ENCODE measurements at places on chromosomes 2 and 18. TPM values are rescaled to one million over a fixed set of nuclear protein-coding genes. Genes with fewer than 3 reads are reported as not detected.
A peak's percentile ranks its signal among the peaks of the same experiment; 100 is the strongest.

ADD2 gene
- 63.8 TPM for total RNA-seq

GRCh38 chr2:236823041-236823629 lies 253.5 kb downstream of the ACKR3 start:
- DNase-seq: peak; percentile 54
- H3K36me3 ChIP-seq: no peaks in the 10 kb centered on the region
- no peak overlapping the region for H3K4me3 ChIP-seq
- H3K27me3 ChIP-seq: no peaks in the 10 kb centered on the region
- H3K27ac ChIP-seq: peak overlapping the region; percentile 61

- no peak overlapping the region for H3K4me3 ChIP-seq
- no peaks in the 10 kb centered on the region for H3K4me1 ChIP-seq
- H3K27ac ChIP-seq: no peak overlapping the region
- H3K36me3 ChIP-seq: peaks cover 91% of the 10 kb centered on the region
- H3K27me3 ChIP-seq: no peaks in the 10 kb centered on the region
- DNase-seq: no peak
These were observed 59.8 kb upstream of the PTH2R start for GRCh38 chr2:208346756-208347155.

GRCh38 chr18:8952769-8953760 lies 149.4 kb upstream of the NDUFV2 start:
- H3K27me3 ChIP-seq: no peaks in the 10 kb centered on the region
- no peak overlapping the region for H3K4me3 ChIP-seq
- no peak for DNase-seq
- no peaks in the 10 kb centered on the region for H3K36me3 ChIP-seq
- no peak overlapping the region for H3K27ac ChIP-seq
- H3K4me1 ChIP-seq: peaks cover 4% of the 10 kb centered on the region

- no peaks in the 10 kb centered on the region for H3K27me3 ChIP-seq
- H3K36me3 ChIP-seq: no peaks in the 10 kb centered on the region
- no peaks in the 10 kb centered on the region for H3K4me1 ChIP-seq
- H3K27ac ChIP-seq: no peak overlapping the region
These were observed 60.4 kb downstream of the FIGN start for GRCh38 chr2:163675388-163675787.

- no peak overlapping the region for H3K4me3 ChIP-seq
- H3K4me1 ChIP-seq: no peaks in the 10 kb centered on the region
- no peaks in the 10 kb centered on the region for H3K27me3 ChIP-seq
- no peak for DNase-seq
- H3K36me3 ChIP-seq: no peaks in the 10 kb centered on the region
These were observed 63.0 kb upstream of the COX7A2L start for GRCh38 chr2:42424033-42424432.

- no peak overlapping the region for H3K4me3 ChIP-seq
- H3K27ac ChIP-seq: no peak overlapping the region
- peaks cover 14% of the 10 kb centered on the region for H3K4me1 ChIP-seq
- H3K36me3 ChIP-seq: no peaks in the 10 kb centered on the region
- no peak for DNase-seq
- H3K27me3 ChIP-seq: no peaks in the 10 kb centered on the region
These were observed 76.4 kb downstream of the METTL4 start for GRCh38 chr18:2494921-2495320.

- no peaks in the 10 kb centered on the region for H3K4me1 ChIP-seq
- no peak for DNase-seq
- no peak overlapping the region for H3K27ac ChIP-seq
- no peaks in the 10 kb centered on the region for H3K36me3 ChIP-seq
- H3K27me3 ChIP-seq: peaks cover 2% of the 10 kb centered on the region
- H3K4me3 ChIP-seq: no peak overlapping the region
These were observed 7.8 kb downstream of the COLEC11 start for GRCh38 chr2:3602553-3603339.

- H3K4me1 ChIP-seq: peaks cover 9% of the 10 kb centered on the region
- H3K36me3 ChIP-seq: no peaks in the 10 kb centered on the region
- peaks cover 13% of the 10 kb centered on the region for H3K27me3 ChIP-seq
- H3K27ac ChIP-seq: no peak overlapping the region
- DNase-seq: no peak
- H3K4me3 ChIP-seq: no peak overlapping the region
These were observed 4.8 kb upstream of the ANKRD44 start for GRCh38 chr2:197315371-197315770.

- H3K36me3 ChIP-seq: peaks cover 58% of the 10 kb centered on the region
- H3K4me1 ChIP-seq: peaks cover 7% of the 10 kb centered on the region
- H3K27ac ChIP-seq: no peak overlapping the region
- DNase-seq: no peak
- H3K4me3 ChIP-seq: no peak overlapping the region
- H3K27me3 ChIP-seq: no peaks in the 10 kb centered on the region
These were observed 40.5 kb downstream of the PREPL start for GRCh38 chr2:44320832-44321231.

Measured in endodermal cell (in vitro differentiated cells).